ENCODE measurements at places on chromosomes 11 and 22.

GRCh38 chr11:45042560-45042959 lies 91.9 kb upstream of the TP53I11 start:
- no peak for DNase-seq

DNA sequence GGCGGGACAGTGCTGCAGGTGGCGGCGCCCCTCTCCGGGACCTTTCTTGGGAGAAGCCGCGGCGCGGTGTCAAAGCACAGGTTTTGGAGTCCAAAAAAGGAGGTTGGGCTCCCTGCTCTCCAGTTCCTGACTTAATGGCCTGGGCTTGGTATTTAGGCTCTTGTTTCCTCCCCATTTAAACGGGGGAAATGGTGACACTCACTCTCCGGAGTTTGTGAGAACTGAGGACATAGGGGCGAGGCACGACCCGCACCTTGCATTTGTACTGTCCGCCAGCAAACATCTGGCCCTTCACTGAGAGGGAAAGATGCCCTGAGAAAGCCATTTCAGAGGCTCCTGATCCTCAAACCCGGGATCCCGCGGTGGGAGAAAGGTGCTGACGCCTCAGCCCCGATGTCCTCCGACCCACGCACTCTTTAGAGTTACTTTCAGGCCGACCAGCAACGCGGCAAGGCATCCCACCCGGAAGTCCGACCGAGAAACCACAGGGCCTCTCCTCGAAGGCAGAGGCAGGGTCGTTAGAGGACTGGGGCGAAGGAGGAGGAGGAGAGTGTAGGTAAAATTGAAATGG lies 2.9 kb upstream of the WDR74 start:
- DNase-seq: peak; percentile 22

- no peak for DNase-seq
Observed at GRCh38 chr11:67651976-67652781, 1.6 kb upstream of the ACY3 start.

DNA sequence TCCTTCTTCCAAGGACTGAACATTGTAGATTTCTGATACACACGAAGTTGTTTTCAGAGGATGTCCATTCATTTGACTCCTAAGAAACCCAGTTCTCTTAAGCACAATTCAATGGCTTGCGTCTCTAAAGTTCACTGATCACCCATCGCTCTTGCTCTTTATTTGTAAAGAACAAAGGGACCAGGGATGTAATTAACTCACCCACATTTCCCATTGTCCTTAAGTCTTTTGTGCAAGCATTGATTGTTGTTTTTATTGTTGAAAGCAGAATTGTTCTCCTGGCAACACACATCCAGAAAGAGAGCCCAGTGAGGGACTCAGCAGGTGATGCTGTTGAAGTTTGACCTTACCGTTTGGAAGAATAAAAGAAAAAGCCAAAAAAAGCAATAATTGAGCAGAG lies 59.2 kb downstream of the SPON1 start:
- no peak for DNase-seq

- no peak for DNase-seq
Observed at GRCh38 chr22:35721960-35722359, 4.3 kb downstream of the APOL5 start.

DNA sequence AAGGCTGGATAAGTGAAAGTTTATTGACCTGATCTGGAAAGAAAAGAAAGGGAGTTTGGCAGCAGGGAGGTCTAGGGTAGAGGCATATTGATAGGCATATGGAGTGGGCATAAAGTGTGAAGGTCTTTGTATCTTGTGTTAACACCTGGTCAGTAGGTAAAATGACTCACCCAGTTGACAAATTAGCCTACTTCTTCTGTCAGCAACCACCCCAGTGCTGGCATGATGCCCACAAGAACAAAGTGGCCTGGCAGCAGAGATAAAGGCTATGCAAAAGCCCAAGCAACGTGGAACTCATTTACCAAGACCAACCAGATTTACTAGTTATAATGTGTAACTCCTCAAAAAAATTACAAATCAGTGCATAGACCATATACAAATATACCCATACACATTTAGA lies 4.9 kb downstream of the OR10A3 start:
- no peak for DNase-seq

GRCh38 chr11:7418061-7418460 lies 67.2 kb upstream of the OLFML1 start:
- DNase-seq: peak; percentile 33

GRCh38 chr22:44574057-44574639 lies 76.1 kb upstream of the RTL6 start:
- peak; percentile 69 for DNase-seq

- no peak for DNase-seq
Observed at GRCh38 chr22:49998718-49999062, 13.9 kb downstream of the IL17REL start.

Measured in fibroblast of lung (primary cell).